Activated T-cell treated with anti-CD3 and anti-CD28 coated beads, Interleukin-2, amount 50 U/mL, for 72 hours (primary cell): ENCODE measurements at places on chromosomes 16 and 17. TPM values are rescaled to one million over a fixed set of nuclear protein-coding genes. Genes with fewer than 3 reads are reported as not detected.

The SCRN2 gene
- total RNA-seq = 17.6 TPM

DNA sequence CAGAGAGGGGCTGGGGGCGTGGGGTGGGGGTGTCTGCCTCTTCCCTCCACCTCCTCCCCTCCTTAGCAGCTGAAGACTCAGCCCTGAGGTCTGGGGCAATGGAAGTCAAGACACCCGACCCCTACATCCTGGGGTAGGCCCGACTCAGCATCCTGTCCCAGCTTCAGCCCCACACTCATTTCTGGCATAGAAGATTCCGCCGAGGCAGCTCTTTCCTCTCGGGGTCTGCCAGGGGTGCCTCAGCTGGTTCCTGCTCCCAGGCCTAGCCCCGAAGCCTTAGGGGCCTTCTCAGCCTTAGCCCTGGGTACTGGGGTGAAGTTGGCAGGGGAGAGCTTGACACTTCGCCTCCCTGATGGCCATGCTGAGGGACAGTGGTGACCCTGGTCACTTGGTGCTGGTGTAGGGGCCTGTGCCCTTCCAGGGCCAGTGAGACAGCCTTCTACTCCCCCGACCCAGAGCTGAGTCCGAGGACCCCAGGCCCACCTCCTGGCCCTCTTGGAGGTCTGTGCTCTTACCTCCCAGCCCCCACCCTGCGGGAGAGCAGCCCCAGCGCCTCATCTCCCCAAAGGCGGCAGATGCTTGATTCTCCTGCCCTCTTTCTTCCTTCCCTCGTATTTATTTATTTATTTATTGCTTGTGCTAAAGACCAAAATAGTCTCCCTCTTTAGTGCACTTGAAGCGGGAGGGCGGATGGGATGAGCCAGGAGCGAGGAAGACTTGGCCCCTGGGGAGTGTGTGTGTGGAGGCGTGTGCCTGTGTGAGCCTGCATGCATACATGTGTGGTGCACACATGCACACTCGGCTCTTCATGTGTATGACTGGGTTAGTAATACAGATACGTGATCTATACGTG lies 42.5 kb downstream of the KCNJ12 start:
- H3K27ac ChIP-seq = no peak overlapping the region
- no peak overlapping the region for H3K4me3 ChIP-seq
- no peaks in the 10 kb centered on the region for H3K27me3 ChIP-seq
- H3K4me1 ChIP-seq = peaks cover 16% of the 10 kb centered on the region
- no peak for DNase-seq
- H3K36me3 ChIP-seq = no peaks in the 10 kb centered on the region

DNA sequence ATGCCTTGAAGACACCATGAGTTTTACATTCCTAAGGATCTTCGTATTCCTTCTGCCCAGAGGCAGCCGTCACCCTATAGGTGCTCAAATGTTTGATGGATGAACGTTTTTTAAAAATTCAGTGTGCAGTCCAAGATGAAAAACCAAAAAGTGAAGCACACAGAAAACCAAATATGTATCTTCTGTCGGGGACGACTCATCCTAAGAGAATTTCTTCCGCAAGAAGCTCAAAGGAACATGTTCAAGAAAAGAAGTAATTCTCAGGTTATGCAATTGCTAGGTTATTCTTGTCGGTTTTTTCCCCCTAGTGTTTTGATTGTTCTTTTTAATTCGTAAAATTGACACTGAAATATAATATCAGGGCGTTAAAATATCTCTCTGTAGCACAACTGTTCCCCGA lies 1.4 kb downstream of the CENPV start:
- no peak for DNase-seq
- H3K4me3 ChIP-seq = peak overlapping the region; percentile 95
- peaks cover 4% of the 10 kb centered on the region for H3K27me3 ChIP-seq

DNA sequence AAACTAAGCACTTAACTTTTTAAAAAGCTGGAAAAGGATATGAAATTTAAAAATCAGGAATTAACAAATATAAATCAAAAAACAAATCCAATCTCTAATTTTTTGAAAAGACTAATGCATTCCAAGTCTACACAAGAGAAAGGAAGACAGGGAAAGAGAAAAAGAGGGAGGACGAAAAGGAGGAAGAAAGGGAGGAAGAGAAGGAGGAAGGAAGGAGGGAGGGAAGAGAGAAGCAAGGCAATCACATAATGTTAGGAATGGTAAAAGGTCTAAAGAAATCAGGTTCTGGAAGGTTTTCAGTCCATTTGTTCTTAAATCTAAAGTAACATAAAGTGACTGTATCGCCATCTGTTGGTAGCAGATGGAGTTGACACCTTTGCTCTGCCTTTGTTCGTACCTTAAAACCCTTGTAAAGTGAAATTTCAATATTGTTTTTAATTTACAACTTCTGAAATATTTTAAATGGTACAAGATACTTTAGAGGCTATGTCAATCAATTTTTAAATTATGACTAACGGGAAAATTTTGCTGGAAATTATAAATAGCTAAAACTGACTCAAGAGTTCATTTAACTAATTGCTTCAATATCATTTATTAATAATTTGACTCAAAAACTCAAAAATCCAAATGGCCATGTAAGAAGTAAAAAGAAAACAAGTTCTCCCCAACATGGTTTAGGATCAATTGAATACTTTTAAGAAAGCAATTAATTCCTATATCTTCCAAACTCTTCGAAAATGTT lies 20.4 kb upstream of the CDYL2 start:
- peak; percentile 42 for DNase-seq
- peaks cover 5% of the 10 kb centered on the region for H3K4me1 ChIP-seq
- no peaks in the 10 kb centered on the region for H3K27me3 ChIP-seq

GRCh38 chr17:16507918-16508533 lies 16.0 kb upstream of the LRRC75A start:
- H3K27me3 ChIP-seq = no peaks in the 10 kb centered on the region
- H3K4me3 ChIP-seq = no peak overlapping the region
- no peaks in the 10 kb centered on the region for H3K36me3 ChIP-seq
- peaks cover 7% of the 10 kb centered on the region for H3K4me1 ChIP-seq
- no peak for DNase-seq

The PLLP gene
- not detected for total RNA-seq

DNA sequence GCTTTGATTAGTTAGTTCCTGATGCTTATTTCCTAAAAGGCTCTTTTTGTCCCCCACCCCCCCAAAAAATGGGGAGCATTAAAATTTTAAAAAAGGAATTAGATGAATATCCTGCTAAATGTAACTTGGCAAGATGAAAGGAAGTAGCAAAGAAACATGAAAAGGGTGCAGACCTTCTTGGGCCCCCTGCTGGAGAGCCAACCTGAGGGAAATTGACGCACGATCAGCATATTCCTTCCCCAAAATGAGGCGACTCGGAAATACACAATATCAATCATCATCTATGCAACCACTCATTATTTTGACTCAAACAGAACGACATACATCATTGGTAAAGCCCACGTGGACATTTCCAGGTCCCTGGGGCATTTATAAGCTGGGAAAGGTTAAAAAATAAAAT lies 59.7 kb downstream of the GRIN2A start:
- no peak for DNase-seq
- H3K4me3 ChIP-seq = no peak overlapping the region
- H3K27ac ChIP-seq = no peak overlapping the region
- H3K36me3 ChIP-seq = no peaks in the 10 kb centered on the region
- H3K4me1 ChIP-seq = no peaks in the 10 kb centered on the region
- H3K27me3 ChIP-seq = no peaks in the 10 kb centered on the region
